ENCODE measurements at places on chromosomes 2 and 18.

DNA sequence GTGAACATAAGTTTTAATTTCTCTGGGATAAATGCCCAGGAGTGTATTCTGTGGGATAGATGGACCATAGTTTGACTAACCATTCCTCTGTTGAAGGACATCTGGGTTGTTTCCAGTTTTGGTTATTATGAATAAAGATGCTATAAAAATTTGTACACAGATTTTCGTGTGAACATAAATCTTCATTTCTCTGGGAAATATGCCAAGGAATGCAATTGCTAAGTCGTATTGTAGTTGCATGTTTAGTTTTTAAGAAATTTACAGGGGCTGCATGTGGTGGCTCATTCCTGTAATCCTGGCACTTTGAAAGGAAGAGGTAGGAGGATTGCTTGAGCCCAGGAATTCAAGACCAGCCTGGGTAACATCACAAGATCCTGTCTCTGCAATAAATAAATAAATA lies 6.9 kb upstream of the SLC11A1 start:
- no peaks in the 10 kb centered on the region for H3K4me1 ChIP-seq
- no peak for DNase-seq
- H3K27me3 ChIP-seq = no peaks in the 10 kb centered on the region
- no peak overlapping the region for H3K27ac ChIP-seq

DNA sequence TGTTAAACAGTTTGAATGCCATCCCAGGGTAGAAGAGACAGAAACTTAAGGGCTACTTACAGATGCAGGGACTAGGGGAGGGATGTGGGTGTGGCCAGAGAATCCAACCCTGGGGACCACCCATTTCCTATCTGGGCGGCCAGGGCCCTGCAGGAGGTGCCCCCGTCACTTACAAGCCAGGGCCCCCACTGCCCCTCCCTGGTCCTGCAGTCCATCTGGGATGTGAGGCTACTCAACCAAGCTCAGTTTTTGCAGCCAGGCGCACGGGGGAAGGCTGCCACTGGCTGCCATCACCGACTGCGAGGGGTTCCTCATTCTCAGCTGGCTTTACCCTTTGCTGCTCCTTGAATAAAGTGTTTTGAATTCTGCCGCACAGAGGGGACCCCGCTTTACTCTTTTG lies 42.1 kb downstream of the RRM2 start:
- no peaks in the 10 kb centered on the region for H3K27me3 ChIP-seq
- DNase-seq = no peak
- H3K4me3 ChIP-seq = no peak overlapping the region
- H3K4me1 ChIP-seq = peaks cover 6% of the 10 kb centered on the region
- H3K36me3 ChIP-seq = peaks cover 6% of the 10 kb centered on the region
- H3K27ac ChIP-seq = peak overlapping the region; percentile 66

- H3K4me1 ChIP-seq = peaks cover 14% of the 10 kb centered on the region
- no peak overlapping the region for H3K4me3 ChIP-seq
- DNase-seq = no peak
- peaks cover 5% of the 10 kb centered on the region for H3K36me3 ChIP-seq
- no peak overlapping the region for H3K27ac ChIP-seq
These were observed 11.3 kb downstream of the PTPRN start for GRCh38 chr2:219297766-219298456.

- no peak overlapping the region for H3K4me3 ChIP-seq
- no peak for DNase-seq
- no peaks in the 10 kb centered on the region for H3K4me1 ChIP-seq
- H3K36me3 ChIP-seq = no peaks in the 10 kb centered on the region
- H3K27me3 ChIP-seq = peaks cover 49% of the 10 kb centered on the region
These were observed 33.7 kb downstream of the CERKL start for GRCh38 chr2:181623159-181623558.
